ENCODE measurements at places on chromosomes 11 and 22. TPM values are rescaled to one million over a fixed set of nuclear protein-coding genes. Genes with fewer than 3 reads are reported as not detected.

Gene IL17REL
- 0.04 TPM for total RNA-seq

Gene GAB4
- total RNA-seq: not detected

Gene GRK3
- total RNA-seq: 1.3 TPM

DNA sequence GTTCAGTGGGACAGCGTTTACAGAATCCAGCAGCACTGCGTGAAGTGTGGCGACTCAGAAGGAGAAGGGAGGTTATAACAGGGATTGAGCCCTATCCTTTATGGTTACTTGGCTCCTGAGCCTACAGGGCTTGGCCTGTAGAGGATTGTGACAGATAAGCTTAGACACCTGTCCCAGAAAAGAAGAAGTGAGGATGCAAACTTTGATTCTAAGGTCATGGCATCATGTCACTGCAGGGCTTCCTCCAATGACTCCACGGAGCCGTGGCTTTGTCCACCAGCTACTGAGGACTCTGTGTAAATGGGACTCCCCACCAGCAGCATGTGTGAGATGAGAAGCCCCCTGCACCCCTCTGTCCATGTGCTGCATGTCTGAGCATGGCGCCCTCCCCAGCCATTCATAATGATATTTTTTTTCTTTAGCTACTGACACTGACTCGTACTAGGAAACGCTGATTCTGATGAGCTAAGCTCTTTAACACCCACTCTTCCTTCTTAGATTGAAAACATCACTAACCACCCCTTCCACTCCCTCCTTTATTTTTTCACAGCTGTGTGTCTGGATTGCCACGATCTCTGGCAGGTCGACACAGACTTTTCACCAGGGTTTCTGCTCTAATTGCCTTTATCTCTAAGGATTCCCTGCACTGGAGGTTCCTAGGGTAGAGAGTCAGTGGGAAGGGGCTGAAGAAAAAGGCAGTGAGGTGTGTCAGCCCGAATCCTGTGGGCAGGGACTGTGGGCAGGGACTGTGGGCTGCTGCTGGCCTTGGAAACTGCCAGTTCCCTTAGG, 65.5 kb upstream of the TTC12 start:
- DNase-seq: no peak

DNA sequence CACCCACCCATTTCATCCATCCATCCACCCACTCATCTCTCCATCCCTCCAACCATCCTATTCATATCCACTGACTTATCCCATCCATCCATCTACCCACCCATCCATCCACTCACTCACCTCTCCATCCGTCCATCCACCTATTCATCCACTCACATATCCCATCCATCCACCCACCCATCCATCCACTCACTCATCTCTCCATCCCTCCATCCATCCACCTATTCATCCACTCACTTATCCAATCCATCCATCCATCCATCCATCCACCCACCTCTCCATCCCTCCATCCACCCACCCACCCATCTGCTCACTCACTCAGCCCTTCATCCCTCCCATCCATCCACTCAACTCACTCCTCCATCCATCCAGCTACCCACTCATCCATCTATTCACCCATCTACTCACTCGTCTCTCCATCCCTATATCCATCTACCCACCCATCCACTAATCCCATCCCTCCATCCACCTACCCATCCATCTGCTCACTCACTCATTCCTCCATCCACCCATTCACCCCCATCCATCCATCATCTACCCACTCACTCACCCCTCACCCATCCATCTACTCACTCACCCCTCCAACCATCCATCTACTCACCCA, 36.2 kb downstream of the TRMU start:
- DNase-seq: no peak

Measured in pulmonary artery endothelial cell (primary cell).